ENCODE measurements at places on chromosomes 7 and 10.

DNA sequence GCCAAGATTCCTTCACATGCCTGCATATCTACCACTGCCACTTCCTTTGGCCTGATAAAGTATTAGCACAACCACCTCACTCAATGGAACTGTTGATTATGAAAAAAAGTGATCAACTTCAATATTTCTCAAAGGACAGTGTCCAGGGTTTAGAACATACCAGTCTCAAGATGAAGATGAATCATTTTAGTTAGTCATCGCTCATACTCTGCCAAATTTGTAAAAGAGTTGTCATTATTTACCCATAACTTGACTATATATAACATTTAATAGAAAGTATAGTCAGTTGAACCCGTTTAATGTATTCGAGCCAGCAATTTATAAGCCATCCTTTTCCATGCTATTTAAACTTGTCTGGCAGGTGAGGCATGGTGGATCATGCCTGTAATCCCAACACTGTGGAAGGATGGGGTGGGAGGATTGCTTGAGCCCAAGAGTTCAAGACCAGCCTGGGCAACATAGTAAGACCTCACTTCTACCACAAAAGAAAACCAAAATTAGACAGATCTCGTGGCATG is 33.2 kb downstream of the SPAM1 start:
- no peak for DNase-seq

- no peak for DNase-seq
Observed at GRCh38 chr10:80515511-80515910, 22.2 kb upstream of the SH2D4B start.

- DNase-seq = no peak
Observed at GRCh38 chr7:28688174-28688573, 270.0 kb downstream of the TRIL start.

GRCh38 chr10:34732926-34733325 is 82.2 kb downstream of the PARD3 start:
- peak; percentile 87 for DNase-seq

DNA sequence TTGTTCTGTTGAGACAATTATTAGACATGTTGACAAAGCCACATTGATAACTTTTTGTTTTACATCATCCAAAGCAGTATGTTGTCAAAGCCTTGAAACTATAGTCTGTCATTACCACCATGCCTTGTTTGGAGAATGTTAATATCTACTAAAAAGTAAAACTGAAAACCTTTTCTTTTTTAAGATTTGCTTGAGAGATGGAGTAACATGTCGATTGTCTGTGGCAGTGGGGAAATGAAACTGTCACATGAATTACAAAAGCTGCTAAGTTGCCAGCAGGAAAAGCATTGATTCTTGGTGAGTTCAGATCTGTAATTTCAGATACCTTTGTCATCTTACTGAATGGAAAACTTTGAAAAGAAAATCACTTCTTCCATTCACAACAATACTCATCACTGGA is 69.1 kb downstream of the TFPI2 start:
- DNase-seq = no peak

GRCh38 chr7:116162254-116162653 is 48.1 kb upstream of the TES start:
- DNase-seq = no peak

DNA sequence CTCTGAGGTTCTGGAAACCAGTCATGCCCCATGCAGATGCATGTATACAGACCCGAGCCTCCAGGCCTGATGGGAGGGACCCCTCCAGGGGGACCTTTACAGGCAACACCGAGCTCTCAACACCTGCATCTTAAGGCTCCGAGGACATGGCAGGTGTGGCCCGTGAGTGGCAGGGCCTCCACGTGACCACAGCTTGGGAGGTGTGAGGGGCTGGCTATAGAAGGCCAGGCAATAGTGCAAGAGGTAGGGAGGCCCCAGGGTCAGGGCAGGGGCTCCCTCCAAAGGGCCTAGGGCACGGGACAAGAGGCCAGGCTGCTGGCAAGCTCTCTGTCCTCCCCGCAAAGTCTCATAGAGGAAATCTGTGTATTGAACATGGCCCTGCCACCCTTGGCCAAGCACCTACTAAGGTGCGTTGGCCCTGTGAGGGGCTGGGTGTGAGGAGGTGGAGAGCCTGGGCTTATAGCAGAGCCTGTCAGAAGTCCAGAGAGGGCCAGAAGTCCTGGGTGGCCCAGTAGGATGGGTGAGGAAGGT is 134.2 kb downstream of the PTPN20 start:
- DNase-seq = no peak

DNA sequence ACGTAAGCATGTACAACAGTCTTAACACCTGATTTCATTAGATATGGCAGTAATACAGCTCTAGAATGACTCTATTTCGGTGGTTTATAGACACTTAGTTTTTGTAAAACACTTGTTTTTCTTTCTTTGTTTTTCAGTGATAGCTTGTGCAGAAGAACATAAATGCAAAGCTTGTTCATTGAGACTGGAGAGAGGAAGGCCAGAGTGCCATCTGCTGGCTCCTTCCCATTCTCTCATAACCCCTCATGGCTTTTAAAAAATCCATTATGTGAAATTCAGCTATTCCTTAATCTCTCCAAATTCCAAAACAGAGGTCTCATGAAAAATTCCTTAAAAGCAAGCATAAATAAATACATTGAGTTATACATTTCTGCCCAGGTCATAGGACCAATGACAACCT is 76.3 kb downstream of the CACNB2 start:
- peak; percentile 43 for DNase-seq

- peak; percentile 39 for DNase-seq
Observed at GRCh38 chr10:93386631-93387369, 95.3 kb downstream of the MYOF start.

DNA sequence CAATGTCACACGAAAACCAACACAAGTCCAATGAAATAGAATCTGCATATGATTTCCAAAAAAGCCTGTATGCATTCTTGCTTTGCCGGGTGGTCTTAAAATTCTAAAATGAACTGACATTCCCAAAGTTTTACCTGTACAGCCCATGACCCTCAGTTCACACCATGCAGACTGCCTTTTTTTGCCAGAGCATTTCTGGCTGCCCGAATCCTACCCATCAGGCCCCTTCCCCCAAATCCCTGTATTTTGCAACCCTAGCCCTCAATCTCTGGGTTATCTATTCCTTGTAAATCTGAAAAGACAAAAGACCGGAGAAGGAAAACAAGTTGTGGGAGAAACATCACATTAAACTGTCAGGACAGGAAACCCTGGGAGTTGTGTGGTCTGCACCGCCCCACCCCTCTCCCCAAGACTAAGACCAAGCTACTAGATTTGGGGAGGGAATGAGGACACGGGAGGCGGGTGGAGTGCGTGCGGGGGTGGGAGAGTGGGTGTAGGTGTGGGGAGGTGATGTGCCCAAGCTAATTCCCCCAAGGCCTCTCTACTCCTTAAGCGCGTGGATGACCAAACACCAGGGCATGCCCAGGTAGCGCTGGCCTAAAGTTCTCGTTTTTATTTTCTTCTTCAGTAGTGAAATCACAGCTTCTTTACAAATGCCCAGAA is 1.4 kb downstream of the JCAD start:
- DNase-seq = no peak

- DNase-seq = no peak
Observed at GRCh38 chr10:65083222-65083621, 1562.0 kb downstream of the REEP3 start.

DNA sequence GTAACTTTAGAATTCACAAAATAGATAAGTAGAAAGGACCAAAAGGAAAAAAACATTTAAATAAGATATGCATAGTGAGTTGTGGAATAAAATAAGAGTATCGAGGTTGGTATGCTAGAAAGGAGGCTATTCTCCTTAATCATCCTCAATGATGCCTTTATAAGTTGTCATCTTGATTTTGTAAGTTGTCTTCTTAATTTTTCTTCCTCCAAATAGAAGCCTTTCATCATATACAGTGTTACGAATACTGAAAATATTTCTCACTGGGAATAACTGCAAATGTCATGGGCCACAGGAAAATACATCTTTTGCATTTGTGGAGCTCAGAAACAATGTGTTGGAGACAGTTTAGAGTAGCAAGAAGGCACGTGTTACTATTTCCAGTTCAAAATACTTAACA is 31.5 kb upstream of the PRTFDC1 start:
- peak; percentile 25 for DNase-seq

- peak; percentile 99 for DNase-seq
Observed at GRCh38 chr10:79320820-79321493, 26.3 kb upstream of the PPIF start.

- DNase-seq = no peak
Observed at GRCh38 chr7:131786204-131786603, 229.8 kb upstream of the PODXL start.

DNA sequence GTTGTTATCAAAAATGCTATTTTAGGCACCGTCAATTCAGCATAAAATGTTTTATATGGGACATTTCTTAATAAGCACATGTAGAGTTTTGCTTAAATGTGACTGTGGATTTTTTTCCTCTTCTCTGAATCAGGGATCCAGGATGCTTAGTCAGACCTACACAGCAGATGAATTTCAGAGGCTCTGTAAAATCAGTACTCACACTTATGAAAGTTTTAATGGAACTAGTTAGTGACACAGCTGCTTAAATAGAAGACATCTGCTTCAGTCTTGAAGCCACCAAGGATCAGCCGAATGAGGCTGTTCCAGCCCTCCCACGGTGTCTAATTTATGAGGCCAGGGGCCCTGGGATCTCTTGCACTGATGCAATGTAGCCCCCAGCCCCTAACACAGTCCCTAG is 136.0 kb downstream of the MYOF start:
- no peak for DNase-seq
